ENCODE measurements at places on chromosomes 12 and 14.

DNA sequence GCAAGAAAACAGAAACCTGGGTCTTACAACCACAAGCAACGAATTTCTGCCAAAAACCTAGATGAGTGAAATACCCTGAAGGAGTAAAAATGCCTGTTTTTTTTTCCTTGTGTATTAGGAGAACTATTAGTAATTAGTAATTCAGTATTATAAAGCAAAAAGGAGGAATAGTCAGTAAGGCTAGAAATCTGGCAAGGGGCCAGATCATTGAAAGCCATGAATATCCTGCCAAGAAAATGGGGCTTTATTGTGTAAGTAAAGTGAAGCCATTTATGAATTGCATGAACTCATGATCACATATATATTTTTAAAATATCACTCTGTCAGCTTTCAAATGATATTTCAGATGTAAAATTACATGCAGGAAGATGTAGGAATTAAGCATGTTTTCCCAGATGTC, 57.9 kb downstream of the TXNDC16 start:
- no peak for DNase-seq

DNA sequence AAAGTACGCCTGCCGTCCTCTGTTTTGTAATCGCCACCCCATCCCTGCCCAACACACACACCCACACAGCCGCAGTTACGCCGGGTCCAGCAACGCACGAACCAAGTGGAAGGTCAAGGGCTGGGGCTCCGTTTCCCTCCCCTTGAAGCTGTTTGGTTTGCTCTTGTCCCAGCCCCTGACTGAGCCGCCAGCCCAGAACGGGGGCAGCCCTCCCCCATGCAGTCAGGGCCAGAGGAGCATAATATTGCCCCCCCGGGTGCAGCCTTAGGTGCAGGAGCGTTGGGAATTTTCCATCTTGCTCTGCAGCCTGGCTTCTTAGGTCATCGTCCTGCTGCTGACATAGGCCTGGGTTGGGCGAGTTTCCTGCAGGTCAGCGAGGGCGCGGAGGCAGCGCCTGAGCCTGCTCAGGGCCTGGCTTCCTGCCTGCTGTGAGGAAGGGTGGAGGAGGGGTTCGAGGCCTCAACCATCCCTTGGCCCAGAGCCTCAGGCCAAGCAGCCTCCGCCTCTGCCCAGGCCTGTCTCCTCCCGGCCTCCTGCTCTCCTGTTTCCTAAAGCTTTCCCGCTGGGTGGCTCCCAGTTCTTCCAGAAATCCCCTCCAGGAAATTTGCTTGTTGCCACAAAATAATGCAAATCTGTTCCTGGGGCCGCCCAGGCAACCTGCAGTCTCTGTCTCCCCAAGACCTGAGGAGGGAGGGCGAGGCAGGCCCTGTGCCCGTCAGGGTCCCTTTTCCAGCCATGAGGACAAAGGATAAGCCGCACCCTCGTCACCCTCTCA, 44.5 kb downstream of the PSMA6 start:
- no peak for DNase-seq

- no peak for DNase-seq
Measured at GRCh38 chr12:116459011-116459875, 99.9 kb upstream of the MAP1LC3B2 start.

DNA sequence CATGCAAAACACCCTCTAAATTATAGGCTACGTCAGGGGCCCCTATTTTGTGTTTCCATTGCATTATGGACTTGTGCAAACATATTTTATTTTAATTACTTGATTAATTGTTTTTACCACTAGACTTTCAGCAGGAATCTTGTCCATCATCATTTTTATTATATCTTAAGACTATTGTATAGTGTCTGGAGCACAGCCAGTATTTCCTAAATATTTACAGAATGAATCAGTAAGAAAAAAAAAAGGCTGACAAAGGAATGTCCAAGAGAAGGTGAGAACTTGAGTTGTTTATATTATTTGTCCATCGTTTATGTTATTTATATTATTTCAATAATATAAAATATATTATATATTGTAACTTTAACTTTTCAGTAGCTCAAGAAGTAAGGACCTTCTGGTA, 664.7 kb downstream of the SLC6A15 start:
- no peak for DNase-seq

- DNase-seq: no peak
Measured at GRCh38 chr14:57999471-57999870, 133.6 kb upstream of the SLC35F4 start.

DNA sequence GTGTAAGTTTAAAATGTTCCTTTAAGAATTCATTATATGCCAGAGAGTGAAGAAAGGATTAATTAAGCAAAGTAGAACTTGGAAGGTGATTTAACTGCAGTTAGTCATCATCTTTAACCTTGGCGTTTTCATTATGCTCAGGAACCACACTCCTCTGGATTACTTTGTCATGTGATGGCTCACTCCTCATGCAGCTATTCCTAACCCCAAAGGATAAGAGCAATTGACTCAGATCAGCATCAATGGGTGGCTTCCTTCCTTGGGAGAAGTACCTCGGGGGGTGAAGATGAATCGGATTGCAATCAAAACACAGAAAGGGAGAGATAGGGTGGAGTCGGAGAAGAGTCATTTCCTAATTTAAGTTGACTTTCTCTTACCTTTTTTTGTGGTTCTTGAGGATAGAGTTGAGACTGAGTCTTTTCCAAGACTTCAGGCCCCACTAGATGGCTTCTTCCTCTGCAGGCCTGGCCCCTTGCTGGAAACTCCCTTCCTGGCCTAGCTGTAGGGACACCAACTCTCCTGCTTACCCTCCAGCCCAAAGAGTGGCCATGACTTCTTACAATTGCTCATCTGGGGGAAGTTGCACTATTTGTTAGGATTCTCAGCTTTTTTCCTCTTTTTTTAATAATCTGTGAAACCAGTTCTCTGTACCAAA, 238.6 kb upstream of the DDHD1 start:
- no peak for DNase-seq
